ENCODE measurements at places on chromosomes 1 and 21.

DNA sequence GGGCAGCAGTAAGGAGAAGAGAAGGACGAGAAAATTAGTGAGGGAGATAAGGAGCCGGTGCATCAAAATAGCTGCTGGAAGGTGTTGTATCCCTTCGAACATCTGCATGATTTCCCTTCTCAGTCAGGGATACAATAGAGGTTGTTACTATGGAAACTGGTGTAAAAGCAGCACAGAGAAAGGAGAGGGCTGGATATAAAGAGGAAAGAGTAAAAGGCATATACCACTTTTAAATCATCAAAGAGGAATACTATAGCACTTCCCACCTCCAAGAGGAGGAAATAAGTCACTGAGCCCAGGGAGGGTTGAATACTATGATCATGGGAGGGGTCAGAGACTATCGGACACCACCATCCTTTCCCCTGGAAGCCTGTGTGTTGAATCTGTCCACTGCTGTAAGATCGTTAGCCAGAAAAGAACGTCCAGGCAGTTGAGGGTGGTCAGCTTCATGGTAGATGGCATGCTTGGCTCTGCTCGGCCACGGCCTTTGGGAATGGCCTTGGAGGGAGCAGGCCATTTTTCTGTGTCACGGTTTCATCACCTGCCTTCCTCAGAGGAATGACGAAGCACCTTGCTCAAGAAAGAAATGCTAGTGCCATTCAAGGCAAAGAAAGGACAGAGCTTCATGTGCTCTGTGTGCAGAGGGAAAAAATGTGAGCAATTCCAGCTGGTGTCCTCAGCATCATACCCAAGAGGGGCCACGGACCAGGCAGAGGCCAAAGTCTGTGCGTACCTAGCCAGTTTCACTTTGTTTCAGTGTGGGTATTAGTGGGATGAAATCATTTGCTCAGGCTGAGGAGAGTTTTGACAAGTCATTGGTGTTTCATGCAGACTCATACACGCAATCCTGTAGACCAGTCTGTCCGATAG, 64.2 kb downstream of the IRF2BP2 start:
- no peak for DNase-seq

- no peak for DNase-seq
Observed at GRCh38 chr1:236149696-236150228, 7.4 kb downstream of the GPR137B start.

- no peak for DNase-seq
Observed at GRCh38 chr1:235892734-235893413, 26.2 kb upstream of the LYST start.

GRCh38 chr1:152646656-152647055, 16.5 kb upstream of the LCE2D start:
- no peak for DNase-seq

DNA sequence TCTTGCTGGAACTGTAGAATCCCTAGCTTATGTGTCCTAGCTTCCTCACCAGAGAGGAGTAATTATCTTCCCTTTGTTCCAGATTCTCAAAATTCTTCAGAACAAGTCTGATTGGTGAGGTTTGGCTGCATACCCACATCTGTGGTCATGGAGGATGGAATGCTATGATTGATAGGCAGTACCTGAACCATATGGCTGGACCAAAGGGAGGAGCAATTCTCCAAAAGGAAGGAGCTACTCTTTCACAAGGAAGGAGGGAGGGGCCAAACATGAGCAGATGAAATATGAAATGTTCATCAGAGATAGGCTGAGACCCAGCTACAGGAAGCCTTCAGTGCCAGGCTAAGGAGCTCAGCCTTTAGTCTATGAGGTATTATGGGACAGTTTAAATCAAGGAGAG, 5.0 kb upstream of the RNF19B start:
- DNase-seq = no peak

DNA sequence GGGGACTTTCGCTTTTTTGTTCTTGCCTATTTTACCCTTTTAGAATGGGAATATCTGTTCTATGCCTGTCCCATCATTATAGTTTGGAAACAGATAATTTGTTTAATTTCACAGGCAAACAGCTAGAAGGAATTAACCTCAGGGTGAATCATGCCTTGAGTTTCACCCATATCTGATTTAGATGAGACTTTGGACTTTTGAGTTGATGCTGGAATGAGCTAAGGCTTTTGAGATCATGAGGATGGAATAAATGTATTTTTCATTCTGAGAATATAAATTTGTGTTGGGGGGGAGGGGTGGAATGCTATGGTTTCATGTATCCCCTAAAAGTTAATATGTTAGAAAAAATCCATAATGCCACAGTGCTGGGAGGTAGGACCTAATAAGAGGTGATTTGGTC, 56.1 kb upstream of the TACSTD2 start:
- no peak for DNase-seq

DNA sequence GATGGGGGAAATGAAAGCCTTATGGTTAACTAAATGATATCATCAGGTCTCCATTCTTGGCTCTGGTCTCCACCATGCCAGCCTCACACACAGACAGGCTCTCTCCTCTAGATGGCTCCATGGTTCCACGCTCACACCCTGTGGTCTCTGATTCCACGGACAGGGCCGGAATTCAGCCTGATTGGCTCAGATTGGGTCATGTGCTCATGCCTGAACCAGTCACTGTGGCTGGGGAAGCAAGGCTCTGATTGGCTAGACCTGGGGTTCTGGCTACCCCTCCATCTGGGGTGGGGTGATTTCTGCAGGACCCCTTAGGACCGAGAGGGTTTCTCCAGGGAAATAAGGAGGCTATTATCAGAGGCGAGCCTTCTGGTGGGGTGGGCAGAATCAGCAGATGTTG, 277.0 kb downstream of the PTPRU start:
- DNase-seq = peak; percentile 84

- DNase-seq = no peak
Observed at GRCh38 chr1:116737855-116738321, 16.3 kb upstream of the CD2 start.

GRCh38 chr21:32921632-32922230, 104.0 kb upstream of the OLIG2 start:
- DNase-seq = no peak

DNA sequence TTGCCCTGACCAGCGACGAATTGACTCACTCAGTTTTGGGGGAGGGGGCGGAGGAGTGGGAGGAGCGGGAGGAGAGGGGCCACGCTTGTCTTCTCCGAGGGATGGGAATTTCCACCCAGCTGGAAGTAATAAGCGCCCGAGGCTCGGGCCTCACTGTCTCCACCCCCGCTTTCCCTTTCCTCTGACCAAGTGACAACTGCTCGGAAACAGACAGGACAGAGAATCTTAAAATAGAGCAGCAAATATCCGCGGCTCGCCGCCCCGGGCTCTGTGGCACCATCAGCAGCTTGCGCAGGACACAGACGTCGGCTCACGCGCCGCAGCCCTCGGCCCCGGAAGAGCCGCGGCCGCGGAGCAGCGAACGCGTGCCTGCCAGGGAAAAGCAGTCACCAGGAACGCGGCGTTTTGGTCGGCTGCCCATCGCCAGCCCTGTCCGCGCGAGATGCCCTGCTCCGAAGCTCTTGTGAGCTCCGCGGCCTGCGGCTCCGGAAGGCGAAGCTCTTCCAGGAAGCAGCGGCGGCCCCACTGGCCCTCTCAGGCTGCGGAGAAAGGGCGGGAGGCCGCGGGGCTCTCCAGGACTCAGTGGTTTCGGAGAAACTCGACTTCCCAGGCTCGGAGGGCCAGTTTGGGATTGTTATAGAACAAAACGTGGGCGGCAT, 10.7 kb upstream of the RGS16 start:
- DNase-seq = no peak

DNA sequence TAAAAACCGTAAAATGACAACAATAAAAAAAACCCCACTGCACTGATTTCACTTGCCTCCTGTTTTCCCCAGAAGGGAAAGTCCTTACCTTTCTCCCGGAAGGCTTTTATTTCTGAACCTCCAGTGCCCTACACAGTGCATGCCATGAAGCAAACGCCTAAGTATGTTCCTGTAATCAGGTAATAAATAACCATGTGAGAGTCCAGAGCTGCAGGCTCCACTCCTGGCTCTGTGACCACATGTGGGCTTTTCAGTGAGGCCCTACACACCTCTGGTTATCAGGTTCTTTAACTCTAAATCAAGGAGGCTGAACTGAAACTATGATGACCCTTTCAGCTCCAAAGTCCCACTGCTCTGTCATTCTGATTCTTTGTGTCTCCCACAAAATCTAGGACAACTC, 20.8 kb upstream of the NR5A2 start:
- DNase-seq = no peak

DNA sequence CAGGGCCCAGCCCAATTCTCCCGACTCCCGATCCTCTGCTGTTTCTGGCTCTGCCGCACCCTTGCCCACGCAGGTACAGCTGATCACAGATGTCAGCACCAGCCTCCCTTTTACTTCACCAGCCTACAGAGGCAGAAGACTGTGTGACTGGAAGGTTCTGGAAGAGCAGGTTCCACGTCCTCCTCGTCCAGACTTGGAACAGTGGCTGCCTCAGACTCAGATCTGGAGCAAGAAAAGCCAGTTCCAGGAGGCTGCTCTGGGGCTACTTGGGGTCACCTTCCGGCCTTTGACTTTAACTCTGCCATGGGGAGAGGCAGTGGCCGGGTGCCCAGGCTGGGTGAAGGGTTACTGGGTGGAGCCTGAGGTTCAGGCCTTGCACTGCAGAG, 16.1 kb upstream of the KLHDC7A start:
- no peak for DNase-seq

DNA sequence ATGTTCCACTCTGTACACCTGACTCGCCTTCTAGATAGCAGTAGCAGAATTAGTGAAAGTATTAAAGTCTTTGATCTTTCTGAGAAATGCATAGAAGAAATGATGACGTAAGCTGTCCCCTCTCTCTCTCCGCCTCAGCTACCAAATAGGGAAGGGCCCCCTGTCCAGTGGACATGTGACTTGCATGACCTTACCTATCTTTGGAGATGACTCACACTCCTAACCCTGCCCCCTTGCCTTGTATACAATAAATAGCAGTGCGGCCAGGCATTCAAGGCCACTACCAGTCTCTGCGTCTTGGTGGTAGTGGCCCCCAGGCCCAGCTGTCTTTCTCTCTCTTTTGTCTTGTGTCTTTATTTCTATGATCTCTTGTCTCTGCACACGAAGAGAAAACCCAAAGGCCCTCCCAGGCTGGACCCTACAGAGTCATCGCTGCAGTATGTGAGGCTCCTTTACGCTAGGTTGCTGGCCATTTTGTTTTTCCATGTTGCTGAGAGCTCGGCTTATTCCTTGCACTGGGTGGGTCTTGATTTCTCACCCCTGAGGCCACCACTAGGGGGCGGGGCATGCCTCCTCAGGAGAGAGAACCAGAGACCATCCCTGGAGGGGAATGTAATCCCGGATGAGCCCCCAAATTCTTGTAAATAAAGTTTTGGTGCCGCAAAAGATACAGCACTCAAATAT, 16.0 kb upstream of the ZBTB8B start:
- no peak for DNase-seq

DNA sequence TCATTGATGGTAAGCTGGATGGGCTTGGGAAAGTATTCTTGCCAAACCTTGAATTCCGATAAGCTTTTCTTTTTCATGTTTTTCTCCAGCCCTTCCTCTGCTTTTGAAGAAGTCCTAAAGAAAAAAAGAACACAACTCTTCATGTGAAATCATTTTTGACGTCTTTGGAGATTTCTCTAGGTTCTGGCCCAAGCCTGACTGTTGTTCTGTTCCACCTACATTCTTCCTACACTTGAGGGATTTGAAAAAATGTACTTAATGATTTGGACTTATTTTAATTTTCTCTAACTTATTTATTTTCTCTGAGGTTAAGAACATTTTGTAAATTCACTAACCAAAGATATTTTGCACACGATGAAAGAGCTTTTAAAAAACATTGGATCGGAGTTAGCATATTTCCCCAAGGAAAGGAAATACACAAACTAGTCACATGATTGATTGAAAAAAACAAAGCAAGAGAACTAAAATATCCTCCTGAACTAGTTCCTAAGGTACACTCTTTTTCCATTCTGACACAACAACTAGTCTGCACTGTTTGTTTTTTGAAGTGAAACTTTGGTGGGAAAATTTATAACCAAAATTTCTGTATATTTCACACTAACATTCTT, 82.3 kb downstream of the LTN1 start:
- DNase-seq = no peak

DNA sequence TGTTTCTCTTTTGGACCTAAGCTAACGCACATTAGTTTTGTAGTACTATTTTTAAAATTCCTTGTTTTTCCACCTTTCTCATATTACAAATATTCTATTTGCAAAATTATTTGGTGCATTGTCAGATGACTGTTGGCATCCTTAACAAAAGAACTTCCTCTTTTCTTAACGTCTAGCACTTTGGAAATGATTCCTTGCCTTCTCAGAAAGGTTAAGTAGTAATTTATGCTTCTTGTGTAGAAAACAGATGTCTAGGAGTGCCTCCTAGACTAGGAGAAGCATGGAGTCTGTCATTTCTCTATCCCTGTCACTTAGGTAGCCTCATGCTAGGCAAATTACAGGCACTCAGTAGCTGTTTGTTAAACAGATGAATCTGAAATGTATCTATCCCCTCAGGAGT, 64.4 kb downstream of the HSPA13 start:
- DNase-seq = no peak

DNA sequence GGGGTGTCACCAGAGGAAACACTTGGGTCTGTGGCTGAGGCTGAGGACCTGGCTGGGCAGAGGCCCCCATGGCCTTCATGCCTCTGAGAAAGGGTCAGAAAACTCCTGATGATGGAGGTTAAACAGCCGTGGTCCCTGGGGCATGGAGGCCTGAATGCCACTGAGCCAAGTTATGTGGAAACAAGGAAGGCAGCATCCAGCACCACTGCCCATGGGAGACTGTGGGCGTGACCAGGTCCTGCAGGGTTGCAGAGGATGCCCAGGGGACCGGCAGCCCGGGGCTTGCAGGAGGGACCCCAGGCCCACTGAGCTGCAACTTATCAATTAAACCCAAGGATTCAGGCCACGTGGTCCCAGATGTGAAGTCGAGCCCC, 18.9 kb upstream of the COL6A2 start:
- peak; percentile 61 for DNase-seq

- peak; percentile 72 for DNase-seq
Observed at GRCh38 chr1:169945181-169945580, 51.5 kb upstream of the SCYL3 start.

DNA sequence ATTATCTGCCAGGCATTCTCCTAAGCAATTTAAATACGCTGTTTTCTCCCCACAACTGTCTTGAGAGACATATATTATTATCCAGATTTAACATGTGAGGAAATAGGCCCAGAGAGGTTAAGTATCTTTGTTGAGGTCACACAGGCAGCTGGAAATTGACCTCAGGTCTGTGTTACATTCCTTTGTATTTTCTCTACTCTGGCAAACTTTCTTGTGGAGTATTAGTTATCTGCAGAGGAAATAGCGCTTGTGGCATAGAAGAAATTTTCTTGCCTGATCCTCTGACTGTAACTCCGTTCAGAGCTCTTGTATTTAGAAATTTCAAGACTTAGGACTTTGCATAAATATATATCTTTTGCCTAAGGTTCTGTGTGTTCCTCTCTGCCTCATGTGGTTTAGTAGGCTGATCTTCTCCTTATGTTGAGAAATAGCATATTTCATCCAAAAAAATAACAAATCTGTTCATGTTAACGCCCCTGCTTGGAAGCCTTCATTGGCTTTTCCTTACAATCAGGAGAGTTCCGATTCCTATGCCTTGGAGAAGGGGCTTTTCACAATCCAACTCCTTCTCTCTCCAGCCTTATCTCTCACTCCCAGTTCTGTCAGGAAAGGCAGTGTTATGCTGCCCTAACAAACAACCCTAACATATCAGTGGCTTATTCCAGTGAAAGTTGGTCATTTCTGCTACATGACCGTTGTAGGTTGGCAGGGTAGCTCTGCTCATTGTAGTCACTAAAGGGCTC, 2.5 kb upstream of the JUN start:
- DNase-seq = no peak

All from vagina (tissue), 2 donors.